ENCODE measurements at places on chromosomes 3 and 15.

DNA sequence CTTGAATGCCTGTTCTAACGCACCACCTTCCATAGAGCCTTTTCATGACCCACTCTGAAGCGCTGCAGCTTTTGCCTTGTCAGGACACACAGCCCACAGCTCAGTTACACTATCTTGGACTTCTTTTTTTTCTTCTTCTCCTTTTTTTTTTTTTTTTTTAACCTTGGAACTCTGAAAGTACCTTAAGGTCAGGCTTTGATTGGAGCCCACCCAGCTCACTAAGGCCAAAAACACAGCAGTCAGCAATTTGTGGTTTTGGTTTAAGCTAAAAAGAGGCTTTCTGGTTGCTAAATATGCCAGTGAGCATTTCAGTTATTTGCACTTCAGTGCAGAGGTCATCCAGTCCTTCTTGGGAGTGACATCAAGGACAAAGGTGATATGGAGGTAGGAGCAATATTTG is 1.7 kb downstream of the SLC25A20 start:
- DNase-seq = no peak

GRCh38 chr3:152109038-152109437 is 159.7 kb upstream of the MBNL1 start:
- no peak for DNase-seq

- no peak for DNase-seq
Measured at GRCh38 chr15:65048241-65048640, 3.1 kb downstream of the SLC51B start.

GRCh38 chr15:77821188-77821958 is 188.7 kb upstream of the LINGO1 start:
- no peak for DNase-seq

DNA sequence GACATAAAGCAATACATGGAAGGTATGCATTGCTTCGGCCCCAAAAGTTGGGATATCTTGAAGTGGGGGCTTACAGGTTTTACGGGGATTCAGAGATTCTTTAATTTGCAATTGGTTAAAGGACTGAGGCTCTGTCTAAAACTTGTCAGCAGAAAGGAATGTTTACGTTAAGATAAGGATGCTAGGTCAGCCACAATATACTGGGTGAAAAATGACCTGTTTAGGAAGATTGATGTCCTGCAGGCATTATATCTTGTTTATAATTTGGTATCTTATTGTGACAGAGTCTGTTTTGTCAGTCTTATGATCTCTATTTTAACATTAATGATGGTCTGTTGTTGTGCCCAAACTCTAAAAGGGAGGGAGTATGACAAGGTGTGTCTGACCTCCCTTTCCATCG is 15.3 kb upstream of the CCNDBP1 start:
- DNase-seq = no peak

DNA sequence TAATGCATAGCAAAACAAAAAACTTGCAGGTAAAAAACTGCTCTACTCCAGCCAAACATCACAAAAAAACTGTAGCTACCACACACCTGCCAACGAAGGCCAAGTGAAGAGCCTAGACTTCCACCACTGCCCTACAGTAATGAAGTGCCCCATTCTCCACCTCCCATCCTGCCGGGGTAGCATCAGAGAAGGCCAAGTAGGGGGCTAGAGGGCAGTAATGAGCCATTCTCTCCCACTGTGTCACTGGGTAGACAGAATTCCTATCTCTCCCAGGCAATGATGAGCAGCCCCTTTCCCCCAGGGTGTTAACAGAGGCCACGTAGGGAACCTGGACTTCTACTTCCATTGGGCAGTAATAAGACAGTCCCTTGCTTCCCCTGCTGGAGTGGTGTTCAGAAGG is 9.5 kb downstream of the SEC22C start:
- DNase-seq = no peak

Measured in T-helper 1 cell (primary cell).